ENCODE measurements at places on chromosomes 11 and 22.

DNA sequence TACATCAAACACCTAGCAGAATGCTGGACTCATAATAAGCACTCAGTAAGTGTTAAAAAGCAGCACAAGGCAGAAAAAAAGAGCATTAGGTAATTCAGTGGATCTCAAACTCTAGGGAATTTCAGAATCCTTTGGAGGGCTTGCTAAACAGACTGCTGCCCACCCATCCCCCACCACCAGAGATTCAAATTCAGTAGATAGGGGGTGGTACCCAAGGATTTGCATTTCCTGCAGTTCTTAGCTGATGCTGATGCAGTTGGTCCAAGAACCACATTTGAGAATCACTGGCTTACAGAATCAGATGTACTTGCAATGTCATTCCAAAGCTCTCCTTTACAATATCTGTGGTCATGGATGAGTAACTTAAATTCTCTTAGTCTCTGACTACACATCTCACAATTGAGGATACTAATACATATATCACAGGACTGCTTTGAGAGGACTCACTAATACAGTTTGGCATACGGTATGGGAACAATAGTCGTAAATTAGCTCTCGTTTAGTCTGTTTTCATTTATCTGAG is 664.5 kb downstream of the KCNA4 start:
- no peak for DNase-seq

DNA sequence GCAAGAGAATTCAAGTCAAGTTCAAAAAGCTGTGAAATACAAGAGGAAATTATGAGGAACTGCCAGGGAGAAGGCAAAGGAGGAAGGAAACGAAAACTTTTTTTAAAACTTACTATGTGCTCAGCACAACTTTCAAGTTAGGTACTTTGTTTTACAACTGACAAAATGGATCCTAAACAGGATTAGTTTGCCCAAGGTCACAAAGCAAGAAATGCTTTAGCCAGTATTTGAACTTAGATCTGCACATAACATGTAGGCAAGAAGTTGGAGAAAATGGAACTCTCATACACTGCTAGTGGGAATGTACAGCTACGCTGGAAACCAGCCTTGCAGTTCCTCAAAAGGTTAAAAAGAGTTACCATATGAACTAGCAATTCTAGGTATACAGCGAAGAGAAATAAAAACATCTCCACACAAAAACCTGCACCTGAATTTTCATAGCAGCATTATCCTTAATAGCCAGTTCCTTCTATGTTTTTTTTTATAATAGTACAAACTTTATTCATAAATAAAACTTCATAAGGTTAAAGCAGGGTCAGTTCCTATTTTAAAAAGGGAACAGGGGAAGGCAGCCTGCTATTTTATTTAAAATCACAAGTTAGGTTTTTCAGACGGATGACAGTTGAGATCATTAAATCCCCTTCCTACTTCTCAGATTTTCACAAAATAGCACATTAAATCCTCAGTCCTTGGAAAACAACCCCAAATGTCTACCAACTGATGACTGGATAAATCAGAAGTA is 19.2 kb downstream of the DDX6 start:
- DNase-seq, result peak; percentile 13

- DNase-seq, result no peak
These were observed 23.7 kb downstream of the CRKL start for GRCh38 chr22:20940904-20941385.

- no peak for DNase-seq
These were observed 98.2 kb upstream of the CHORDC1 start for GRCh38 chr11:90321018-90321417.

DNA sequence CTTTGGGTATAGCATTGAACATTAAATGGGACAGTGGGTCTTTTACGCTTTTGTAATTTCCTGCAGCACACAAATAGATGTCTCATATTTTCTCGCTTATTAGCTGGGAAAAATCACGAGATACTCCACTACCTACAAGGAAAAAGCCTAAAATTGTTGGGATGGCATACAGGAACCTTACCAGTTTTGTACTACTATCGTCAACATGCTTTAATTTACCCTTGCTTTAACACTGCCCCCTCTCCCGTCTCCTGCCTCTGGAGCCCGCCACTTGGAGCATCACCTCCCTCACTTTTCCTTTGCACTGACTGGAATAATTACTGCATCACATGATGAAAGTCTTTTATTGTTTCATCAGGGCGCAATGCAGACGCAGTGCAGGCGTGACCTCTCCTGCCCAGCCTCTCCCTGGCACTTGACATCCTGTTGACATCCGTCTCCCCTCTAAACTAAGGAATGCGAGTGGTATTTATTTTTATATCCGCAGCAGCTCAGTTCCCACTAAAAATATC is 1.0 kb upstream of the FNBP4 start:
- peak; percentile 84 for DNase-seq

Data from putamen (tissue), 1 donor.